ENCODE measurements at places on chromosomes 7 and 10. TPM values are rescaled to one million over a fixed set of nuclear protein-coding genes. Genes with fewer than 3 reads are reported as not detected.

Gene RBP4
- total RNA-seq, result 3.7 TPM

Gene LBX1
- not detected for total RNA-seq

Gene NDUFB2
- 651 TPM for total RNA-seq

DNA sequence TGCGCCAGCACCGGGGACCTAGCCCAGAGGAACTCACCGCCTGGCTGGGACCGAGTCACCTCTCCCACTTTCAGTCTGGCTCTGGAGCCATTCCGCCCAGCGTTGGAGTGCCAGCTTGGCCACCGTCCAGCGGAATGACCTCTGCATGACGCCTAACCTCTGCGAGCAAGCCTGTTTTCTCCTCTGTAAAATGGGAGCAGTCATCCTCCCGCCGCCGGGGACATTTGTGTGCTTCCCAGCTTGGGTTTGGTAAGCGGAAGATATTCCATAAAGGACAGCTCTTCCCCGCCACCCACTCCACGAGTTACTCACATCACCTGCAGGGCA lies 1.3 kb upstream of the ZCCHC24 start:
- H3K27me3 ChIP-seq, result no peaks in the 10 kb centered on the region
- peaks cover 31% of the 10 kb centered on the region for H3K4me1 ChIP-seq
- H3K27ac ChIP-seq, result peak overlapping the region; percentile 98
- peak overlapping the region; percentile 98 for H3K4me3 ChIP-seq
- peak; percentile 83 for DNase-seq

DNA sequence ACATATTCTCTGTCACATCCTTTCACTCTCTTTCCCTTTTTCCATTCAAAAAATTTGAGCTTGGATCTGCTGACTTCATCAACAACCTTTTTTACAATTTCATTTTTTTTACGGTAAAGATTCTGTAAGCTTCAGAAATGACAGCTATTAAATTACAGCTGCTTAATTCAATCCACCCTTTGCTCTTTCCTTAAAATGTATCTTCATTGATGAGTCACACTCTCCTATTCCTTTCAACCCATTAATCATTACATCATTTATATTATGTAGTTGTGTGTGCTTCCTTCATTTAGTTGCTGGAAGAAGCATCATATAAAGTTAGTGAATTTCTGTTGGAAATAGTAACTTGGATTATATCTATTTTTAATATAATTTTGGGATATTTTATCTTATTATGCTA lies 67.1 kb upstream of the MAGI2 start:
- H3K36me3 ChIP-seq, result no peaks in the 10 kb centered on the region
- no peaks in the 10 kb centered on the region for H3K4me1 ChIP-seq
- no peak overlapping the region for H3K27ac ChIP-seq
- DNase-seq, result no peak
- H3K4me3 ChIP-seq, result no peak overlapping the region

GRCh38 chr7:155759740-155760430 lies 52.4 kb downstream of the SHH start:
- peaks cover 48% of the 10 kb centered on the region for H3K4me1 ChIP-seq
- peaks cover 16% of the 10 kb centered on the region for H3K36me3 ChIP-seq
- H3K4me3 ChIP-seq, result no peak overlapping the region
- H3K27ac ChIP-seq, result no peak overlapping the region

- DNase-seq, result no peak
- H3K4me3 ChIP-seq, result no peak overlapping the region
- H3K27me3 ChIP-seq, result no peaks in the 10 kb centered on the region
- H3K4me1 ChIP-seq, result no peaks in the 10 kb centered on the region
- H3K36me3 ChIP-seq, result no peaks in the 10 kb centered on the region
- H3K27ac ChIP-seq, result no peak overlapping the region
These were observed 114.8 kb upstream of the NPY start for GRCh38 chr7:24169077-24169624.

DNA sequence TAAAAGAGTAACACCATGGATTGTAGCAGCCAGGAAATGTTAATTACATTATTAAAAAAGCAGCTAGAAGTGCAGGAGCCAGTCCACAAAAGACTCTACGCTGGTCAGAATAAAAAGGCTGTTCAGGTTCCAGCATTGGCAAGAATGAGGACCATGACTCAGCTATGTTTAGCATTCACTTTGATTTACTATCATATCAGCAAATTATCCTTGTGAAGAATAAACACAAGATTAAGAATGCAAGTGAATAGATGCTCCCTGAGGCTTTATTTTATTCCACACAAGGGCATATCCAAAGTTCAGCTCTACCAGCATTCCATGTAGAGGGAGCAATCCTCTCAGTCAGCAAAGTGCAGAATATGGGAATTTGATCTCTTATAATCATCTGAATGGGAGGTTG lies 13.6 kb downstream of the DGKB start:
- H3K27me3 ChIP-seq, result no peaks in the 10 kb centered on the region
- no peak overlapping the region for H3K27ac ChIP-seq
- H3K4me3 ChIP-seq, result no peak overlapping the region
- no peak for DNase-seq
- H3K4me1 ChIP-seq, result no peaks in the 10 kb centered on the region

GRCh38 chr10:103449208-103450144 lies 2.7 kb downstream of the CALHM2 start:
- DNase-seq, result no peak
- peaks cover 58% of the 10 kb centered on the region for H3K4me1 ChIP-seq
- peak overlapping the region; percentile 93 for H3K27ac ChIP-seq
- H3K27me3 ChIP-seq, result no peaks in the 10 kb centered on the region

- peaks cover 33% of the 10 kb centered on the region for H3K4me1 ChIP-seq
- peak; percentile 92 for DNase-seq
- H3K4me3 ChIP-seq, result peak within 1 kb of the TSS; percentile 97
- H3K27ac ChIP-seq, result peak within 1 kb of the TSS; percentile 90
- no peaks in the 10 kb centered on the region for H3K27me3 ChIP-seq
These were observed at the start of gene CUL1 for GRCh38 chr7:148698397-148699023. TSS of gene CUL1 (plus strand) at chr7:148698903. CDS start at chr7:148730123, 31,220 bp downstream.

Data from heart right ventricle (tissue), 16 donors.